T-helper 9 cell (primary cell): ENCODE measurements at places on chromosomes 16 and 17.
A peak's percentile ranks its signal among the peaks of the same experiment; 100 is the strongest.

DNA sequence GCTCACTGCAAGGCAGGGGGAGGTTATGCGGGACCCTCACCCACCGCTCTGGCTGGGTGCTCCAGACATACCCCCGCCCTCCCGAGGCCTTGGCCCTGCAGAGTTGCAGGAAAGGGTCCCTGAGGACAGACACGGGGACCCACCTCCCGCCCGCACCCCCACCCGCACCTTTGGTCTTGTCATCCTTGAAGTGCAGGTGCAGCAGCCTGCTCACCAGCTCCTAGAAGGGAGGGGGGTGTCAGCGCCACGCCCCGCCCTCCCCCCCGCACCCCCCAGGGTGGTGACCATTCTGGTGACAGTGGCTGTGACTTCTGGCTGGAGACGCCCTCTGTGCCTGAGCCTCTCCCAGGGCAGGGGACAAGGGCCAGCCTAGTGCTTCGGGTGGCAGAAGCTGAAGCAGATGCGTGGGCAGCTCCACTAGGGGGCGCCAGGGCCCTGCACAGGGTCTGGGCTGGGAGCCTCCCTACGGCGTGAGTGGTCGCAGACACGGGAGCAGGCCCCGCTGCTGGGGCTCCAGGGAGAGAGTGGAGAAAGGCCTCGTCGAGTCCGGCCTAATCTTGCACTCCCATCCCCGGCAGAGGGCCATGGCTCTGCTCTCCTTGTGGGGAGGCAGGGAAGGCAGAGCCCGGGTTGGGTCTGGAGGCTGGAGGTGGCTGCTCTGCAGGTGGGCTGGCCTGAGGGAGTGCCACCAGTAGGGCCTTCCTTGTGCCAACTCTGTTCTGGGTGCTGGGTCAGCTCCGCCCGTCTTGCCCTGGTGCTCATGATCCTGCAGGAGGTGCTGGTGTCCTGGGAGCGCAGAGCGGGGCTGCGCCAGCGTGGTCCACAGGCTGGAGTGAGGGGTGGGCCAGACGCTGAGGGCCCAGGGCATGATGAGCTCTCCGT, 2.7 kb downstream of the CENPX start:
- DNase-seq = peak; percentile 59

DNA sequence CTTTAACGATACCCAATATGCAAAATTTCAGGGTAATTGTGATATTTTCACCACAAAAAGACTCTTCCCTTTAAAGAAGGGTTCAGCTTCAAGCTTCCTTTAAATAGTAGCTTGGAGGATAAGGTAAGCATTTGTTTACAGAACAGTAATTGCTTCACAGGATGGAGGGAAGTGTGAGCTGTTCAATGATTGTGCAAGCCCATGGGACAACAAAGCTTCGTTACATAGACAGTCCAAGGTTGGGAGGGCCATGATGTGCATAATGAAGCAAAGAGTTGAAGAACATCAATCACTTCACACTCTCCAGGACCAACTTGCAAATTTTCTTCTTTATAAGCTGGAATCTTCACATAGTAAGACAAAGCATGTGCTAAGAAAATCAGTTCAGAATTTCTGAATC, 145.0 kb upstream of the ASIC2 start:
- DNase-seq = no peak

DNA sequence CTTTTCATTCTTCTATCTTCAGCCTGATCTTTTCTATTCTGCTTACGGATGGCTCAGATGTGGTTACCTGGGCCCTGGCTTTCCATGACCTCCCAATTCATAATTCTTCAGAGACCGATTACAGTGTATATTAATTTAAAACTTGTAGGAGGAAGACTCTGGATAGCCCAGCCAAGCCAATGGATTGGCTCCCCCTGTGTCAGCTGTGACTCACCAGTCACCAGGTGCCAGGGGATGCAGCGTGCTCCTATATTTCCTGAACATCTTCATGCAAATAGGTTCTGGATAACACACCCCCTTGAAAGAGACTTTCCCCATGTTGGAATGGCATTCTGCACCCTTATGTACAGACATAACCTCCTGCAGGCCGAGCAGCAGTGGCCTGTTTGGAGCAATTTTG, 208.3 kb upstream of the WSCD1 start:
- no peak for DNase-seq

- no peak for DNase-seq
These were observed 9.7 kb downstream of the CACNG1 start for GRCh38 chr17:67054011-67054591.

DNA sequence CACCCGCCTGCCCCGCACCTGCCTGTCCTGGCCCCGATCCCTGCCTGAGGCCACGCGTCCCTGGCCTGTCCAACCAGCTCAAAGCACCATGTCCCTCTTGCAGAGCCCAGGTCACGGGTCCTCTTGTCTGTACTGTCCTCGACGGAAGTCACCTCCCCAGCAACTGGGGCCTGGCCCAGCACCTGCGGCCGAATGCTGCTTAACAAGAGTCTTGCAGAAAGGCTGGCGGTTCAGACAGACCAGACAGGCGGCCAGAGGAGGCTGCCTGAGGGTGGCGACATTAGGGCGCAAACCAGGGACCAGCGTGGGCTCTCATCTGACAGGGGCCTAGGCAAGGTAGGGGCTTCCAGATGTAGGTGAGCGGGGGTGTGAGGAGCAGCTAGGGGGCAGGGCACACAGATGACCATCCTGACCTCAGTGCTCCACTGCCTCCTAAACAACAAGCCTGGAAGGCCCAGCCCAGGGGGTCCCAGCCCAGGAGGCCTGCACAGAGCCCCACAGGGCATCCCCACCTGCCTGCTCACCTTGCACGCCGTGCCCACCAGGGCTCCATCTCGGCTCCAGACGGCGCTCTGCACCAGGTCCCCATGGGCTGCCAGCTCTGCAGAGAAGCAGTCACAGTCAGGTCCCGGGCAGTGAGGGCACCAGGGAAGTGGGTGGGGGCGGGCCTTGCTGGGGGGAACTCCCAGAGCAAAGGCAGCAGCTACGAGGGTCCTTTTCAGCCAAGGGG, 11.3 kb downstream of the CORO7 start:
- DNase-seq = no peak

- DNase-seq = no peak
These were observed 15.0 kb downstream of the NSMCE1 start for GRCh38 chr16:27253526-27253930.

DNA sequence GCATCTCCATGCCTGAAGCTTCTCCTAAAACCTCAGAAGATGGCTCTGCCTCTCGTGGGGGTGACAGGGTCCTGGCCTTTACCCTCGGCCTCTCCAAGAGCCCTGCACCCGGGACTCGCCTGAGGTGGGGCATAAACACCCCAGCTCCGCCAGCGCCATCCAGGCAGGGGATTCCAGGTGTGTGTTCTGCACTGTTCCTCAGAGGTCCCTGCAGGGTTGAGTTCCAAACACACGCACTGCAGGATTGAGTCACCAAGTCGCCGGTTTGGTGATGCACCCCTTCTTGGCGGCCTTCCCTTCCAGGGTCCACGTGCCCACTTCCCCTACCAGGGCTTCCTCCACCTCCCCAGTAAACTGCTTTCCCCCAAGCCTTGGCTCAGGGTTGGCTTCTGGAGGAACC, 40.0 kb upstream of the RBFOX3 start:
- DNase-seq = no peak

DNA sequence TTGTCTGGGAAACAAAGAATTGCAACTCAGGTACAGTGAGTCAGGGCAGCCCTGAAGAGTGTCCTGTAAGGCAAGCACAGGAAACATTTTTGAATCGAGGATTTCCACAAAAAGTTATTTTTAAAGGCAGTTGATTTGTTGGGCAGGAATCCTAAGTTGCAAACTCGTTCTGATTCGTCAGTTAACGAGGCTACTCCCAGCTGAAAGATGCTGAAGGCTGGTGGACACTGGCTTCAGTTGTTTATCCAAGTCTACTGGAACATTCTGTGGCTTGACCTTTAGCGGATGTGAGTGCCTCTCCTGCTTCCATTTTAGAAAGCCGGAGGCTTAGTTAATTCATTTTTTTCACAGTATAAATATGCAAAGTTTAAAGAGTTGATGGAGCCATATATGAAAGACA, 84.2 kb downstream of the KCNJ12 start:
- DNase-seq = no peak

- peak; percentile 50 for DNase-seq
These were observed 33.6 kb upstream of the CCR7 start for GRCh38 chr17:40598619-40599467.

DNA sequence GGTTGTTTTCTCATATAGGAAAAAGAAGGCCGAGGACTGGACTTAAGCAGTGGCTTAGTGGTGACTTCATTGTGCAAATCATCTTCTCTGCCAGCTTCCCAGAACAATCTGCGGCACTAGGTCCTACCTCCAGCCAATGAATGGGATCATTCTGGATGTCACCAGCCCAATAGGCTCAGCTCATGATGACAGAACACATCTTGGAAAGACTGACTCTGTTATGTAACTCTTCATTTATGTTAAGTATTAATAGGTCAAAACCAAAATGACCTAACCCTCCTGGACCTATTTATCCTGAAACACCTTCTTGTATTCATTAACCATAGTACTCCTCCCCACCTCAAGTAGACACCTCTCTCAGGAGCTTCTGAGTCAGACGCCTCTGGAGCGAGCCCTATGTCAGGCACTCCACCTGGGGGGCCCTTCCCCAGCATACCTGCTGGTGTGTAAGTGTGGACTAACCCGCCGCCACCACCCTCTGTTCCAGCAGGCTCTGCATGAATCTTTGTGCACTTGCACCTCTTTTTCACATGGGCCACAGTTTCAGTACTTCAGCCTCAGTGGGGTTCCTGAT, 7.2 kb downstream of the ARL2BP start:
- no peak for DNase-seq

GRCh38 chr17:54945671-54946070, 22.8 kb downstream of the COX11 start:
- DNase-seq = no peak

DNA sequence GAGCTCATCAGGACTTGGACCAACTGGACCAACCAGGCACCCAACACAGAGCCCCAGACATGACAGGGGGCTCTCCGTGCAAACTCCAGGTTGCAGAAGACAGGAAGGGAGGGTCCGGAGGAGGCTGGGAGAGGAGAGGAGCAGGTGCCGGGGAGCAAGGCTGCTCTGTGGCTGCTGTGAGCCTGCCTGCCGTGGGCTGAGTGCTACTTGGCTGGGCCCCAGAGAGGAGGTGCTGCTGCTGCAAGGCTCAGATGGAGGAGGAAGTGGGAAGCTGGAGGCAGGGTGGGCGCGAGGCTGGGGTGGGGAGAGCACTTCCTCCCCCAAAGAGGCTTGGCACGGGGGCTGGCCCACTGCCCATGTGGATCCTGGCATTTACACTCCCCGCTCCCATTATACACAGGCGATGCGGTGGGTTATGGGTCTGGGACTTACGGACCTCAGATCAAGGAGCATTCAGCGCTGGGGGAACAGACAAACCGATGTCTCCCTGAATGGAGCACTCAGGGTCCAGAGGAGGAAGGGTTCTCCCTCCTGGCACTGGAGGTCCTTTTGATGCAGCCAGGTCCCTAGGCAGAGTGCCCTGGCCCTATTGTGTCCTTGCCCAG, 15.9 kb downstream of the EPOP start:
- no peak for DNase-seq

DNA sequence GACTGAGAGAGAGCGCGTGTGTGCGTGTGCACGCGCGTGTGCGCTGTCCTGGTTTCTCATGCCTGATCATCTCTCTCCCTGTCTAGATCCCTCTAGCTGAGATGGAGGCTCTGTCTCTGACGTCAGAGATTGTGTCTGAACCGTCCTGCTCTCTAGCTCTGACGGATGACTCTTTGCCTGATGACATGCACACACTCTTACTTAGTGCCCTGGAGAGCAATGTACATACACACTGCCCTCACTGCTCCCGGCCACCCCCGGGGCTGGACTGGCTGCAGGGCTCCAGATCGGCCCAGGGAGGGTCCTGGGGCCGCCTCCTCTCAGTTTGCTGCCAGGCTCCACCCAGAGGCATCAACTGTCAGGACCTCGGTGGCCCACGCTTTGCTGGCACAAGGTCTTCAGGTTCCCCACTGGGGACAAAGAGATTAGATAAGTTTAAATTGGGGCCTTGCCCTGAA, 13.1 kb upstream of the ABCC3 start:
- DNase-seq = no peak

DNA sequence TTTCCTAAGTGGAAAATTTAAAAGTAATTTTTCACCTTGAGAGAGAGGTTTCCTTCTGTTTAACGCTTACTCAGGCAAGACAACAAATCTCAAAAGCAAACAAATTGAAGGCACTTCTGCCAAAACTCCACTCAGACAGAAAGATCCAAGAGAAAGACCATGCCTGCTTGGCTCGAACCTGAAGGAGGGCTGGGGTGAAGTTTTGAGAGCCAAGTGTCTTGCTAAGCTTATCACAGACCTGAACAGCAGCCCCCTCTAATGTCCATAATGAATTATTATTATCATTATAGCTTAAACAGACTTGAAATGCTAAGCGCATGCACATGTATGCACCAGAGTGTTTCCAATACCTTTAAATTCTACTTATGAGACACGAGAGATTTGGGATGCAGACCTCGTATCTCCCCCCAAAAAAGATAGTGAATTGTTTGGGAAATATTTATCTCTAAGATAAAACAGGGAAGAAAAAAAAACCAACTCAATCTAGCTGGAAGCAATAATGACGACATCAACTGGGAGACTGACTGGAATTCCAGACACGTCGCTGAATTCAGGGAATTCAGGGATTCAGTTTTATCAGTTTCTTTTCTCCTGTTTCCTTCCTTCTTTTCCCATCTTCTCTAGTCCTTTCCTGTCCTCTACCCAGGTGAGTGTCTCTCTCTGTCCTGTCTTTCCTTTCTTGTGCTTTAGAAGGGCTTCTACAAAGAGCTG, 473.2 kb downstream of the RBFOX1 start:
- no peak for DNase-seq

DNA sequence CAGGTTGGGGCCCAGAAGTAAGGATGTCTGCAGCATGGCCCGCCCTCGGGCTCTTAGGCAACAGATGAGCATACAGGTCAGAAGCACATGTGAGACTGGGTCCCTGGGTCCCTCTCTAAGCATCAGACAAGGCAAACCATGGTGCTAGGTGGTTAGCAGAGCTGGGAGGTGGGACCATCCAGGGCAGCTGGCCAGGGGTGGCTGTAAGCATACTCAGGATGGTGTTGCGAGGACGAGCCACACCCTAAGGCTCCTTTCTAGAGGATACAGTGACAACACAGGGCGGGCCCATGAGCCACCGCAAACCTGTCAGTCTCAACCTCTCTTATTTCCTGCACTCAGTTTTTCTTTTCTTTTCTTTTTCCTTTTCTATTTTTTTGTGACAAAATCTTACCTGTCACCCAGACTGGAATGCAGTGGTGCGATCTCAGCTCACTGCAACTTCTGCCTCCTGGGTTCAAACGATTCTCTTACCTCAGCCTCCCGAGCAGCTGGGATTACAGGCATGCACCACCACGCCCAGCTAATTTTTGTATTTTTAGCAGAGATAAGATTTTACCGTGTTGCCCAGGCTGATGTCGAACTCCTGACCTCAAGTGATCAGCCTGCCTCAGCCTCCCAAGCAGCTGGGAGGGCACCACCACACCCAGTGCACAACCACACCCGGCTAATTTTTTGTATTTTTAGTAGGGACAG, 3.6 kb downstream of the FA2H start:
- DNase-seq = no peak

DNA sequence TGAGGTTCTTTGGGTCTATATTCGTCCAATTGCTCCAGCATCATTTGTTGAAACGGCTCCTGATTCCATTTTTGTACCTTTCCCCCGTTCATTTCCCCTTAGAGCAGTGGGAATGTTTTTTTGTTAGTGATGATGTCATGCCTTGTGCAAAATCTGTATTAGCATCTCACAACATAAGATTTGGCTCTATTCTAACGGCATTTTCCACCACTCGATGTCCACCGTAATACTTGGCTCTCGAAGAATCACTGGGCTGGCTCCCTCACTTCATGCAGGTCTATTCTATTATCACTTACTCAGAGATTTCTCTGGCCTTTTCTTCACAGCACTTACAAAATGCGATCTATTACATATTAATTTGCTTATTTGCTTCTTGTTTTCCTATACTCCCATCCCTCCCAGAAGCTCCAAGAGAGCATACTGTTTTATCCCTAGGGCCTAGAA, 571 bp upstream of the NME1 start:
- no peak for DNase-seq
